ENCODE measurements at places on chromosomes 1 and 21.

DNA sequence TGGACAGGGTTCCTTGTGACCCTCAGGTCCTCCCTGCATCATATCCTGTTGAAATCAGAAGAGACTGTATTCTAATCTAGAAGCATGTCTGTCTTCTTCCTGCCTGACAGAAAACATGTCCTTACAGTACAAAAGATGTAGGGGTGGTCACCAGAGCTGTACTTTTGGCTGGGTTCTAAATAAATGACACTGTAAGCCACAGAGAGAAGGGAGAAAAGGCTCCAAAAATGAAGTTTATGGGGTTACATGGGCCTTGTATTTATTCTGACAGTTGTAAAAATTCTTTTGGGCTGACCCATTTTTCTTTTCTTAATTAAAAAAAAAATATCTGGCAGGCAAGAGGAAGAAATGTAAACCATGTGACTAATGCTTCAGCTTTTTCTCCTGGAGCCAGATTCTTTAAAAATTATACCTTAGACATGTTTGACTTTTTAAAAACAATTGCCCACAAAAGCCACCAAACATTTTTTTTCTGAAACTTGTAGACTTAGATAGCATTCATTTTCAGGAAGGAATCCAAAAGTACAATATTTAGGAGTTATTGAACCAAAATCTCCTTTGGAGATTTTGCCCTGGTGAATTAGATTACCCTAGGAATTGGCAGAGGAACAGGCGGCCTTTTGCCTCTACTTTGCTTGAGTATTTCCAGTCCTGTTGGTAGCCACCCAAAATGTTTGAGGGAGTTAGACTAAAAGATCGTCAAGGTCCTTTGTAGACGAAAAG is 17.1 kb downstream of the RGL1 start:
- DNase-seq = no peak

DNA sequence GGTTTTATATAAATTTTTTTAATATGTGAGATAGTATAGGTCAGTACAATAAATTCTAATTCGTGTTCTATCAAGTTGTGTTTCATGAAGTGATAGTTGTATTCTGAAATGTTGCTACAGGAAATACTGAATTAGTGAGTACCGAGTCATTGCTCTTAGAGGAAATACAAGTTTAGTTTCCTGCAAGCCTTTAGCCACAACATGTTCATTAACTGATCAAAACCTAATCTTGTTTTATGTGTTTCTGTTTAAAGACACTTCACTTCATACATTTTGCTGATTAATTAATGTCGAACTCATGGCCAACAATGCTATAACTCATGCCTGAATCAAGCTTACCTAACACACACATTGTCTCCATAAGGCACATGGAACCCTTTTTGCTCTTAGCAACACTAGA is 43.6 kb downstream of the LRRC7 start:
- no peak for DNase-seq

DNA sequence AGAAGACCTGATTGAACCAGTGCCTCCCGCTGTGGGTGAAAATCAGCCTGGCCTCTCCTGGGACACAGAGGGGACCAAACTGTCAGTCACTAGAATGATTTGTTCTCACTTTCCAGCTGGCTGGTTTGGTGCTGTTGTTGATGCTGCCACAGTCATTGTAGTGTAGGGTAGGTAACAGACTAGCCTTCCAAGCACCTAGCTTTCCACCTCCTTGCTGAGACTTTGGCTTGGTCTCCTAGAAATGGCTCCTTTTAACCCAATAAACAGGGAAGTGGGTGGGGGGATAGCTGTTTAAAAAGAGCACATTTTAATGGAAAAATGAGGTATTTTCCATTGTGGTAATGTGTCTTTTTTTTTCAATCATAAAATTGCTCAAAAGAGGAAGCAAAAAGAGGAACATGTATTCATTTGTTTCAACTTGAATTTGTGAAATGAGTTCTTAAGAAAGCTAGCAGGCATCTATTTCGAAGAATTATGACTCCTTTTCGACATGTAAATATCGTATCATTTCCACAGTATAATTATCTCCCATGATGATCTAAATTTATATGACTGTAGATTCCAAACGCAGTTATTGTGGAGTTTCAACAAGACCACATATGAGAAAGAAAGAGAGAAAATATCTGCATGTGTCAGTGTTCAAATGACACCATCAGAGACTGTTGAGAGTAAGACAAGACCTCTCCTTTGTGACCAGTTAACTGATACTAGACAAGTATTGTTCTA is 190.1 kb downstream of the HLX start:
- DNase-seq = no peak

GRCh38 chr1:234214911-234215892 is 158.1 kb upstream of the COA6 start:
- no peak for DNase-seq

GRCh38 chr1:9059891-9060744 is 9.3 kb downstream of the SLC2A5 start:
- no peak for DNase-seq

GRCh38 chr1:9894115-9894514 is 16.0 kb downstream of the CTNNBIP1 start:
- no peak for DNase-seq

DNA sequence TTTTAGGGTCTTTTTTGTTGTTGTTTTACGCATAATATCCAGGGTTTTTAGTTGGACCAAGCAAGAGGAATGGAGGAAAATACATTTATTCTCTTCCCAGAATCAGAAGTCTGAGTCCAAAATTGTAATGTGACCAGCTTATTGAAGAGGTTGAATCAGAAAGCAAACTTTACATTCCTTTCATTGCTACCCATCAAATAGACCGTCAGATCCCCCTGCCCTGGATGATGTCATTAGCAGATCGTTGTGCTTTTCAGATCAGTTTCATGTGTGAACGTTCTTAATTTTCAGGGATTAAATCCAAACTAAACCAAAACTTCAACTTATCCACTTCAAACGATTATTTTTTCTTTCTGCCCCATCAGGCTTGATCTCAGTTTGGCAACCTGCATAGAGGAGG is 85.7 kb upstream of the NGF start:
- DNase-seq = no peak

DNA sequence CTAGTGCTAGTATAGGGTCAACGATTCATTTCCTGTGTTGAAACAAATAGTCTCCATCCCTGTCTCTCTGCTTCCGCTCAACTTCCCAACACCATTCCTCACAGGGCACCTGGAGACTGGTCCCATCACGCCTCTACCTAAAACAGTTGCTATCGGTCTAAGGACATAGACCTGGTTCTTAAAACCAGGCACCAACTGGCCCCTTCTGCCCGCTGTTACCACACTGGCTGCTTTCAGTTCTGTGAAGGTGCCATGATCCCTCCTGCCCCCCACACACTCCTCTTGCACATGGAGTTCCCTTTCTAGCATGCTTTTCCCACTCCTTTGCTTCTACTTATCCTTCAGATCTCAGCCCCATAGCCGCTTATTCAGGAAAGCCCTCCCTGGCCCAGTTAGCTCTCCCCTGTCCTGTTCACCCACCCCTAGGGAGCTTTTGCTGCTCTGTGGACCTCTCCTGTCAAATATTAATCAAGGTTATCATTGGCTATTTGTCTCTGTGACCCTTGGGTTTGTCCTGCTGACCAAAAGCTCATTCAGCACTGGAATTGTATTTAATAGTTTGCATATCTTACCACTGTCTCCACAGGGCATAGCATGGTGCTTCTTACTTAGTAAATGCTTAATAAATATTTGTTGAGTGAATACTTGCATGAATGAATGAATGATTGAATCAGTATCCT is 11.9 kb upstream of the KPRP start:
- DNase-seq = no peak

DNA sequence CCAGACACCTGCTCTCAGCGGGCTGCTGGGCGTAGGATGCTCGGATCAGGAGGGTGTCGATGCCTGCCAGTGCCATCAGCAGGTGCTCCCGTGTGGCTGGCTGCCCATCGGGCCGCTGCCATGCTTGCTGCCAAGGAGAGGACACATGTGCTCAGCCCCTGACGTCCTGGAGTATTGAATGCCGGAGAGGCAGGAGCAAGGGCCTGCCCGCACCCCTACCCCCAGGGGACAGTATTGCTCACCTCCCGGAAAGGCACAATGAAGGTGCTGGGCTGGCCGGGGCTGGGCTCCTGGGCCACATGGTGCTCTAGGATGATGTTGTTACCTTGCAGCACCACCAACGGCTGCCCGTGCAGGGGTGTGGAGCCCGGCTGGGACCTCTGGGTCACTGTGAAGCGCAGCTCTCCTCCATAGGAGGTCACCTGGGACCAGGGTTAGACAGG is 61.5 kb downstream of the HSPG2 start:
- DNase-seq = no peak

- DNase-seq = no peak
These were observed 17.5 kb downstream of the RNF2 start for GRCh38 chr1:185062710-185063370.

- DNase-seq = no peak
These were observed 28.5 kb downstream of the SLAMF1 start for GRCh38 chr1:160618327-160618726.

- DNase-seq = no peak
These were observed 73.1 kb downstream of the TNFSF4 start for GRCh38 chr1:173134029-173134428.

DNA sequence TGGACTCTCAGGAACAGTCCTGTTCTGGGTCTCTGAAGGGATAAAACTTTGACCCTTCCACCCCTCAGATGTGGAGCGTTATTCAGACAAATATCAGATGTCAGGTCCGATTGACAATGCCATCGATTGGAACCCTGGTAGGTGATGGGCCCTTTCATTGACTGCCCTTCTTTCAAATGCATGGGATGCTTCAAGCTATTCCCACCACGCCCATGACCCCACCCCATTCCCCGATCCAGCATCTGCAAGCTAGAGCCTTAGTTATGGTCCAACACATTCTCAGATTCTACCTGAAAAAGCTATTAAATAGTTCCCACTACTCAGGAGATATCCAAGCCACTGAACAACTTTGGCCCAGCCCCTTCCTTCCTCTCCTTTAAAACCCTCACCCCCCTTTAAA is 12.5 kb downstream of the POLR3GL start:
- no peak for DNase-seq

DNA sequence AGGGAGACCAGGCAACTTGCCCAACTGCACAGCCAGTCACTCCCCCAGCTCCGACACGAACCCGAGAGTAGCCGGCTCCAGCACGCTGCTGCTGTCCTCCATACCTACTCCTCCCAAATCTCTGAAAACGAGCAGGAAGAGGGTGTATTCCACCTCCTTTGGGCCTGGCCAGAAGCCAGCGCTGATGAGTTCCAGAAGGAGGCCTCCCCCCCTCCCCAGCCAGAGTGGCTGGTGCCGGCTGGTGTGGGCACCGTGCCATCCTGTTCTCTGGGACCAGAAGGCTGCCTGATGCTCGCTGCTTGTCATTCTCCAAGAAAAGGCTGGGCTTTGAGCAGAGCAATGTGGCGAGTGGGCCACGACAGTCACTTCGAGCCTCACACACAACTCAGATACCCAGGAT is 22.2 kb downstream of the KCNN3 start:
- no peak for DNase-seq

DNA sequence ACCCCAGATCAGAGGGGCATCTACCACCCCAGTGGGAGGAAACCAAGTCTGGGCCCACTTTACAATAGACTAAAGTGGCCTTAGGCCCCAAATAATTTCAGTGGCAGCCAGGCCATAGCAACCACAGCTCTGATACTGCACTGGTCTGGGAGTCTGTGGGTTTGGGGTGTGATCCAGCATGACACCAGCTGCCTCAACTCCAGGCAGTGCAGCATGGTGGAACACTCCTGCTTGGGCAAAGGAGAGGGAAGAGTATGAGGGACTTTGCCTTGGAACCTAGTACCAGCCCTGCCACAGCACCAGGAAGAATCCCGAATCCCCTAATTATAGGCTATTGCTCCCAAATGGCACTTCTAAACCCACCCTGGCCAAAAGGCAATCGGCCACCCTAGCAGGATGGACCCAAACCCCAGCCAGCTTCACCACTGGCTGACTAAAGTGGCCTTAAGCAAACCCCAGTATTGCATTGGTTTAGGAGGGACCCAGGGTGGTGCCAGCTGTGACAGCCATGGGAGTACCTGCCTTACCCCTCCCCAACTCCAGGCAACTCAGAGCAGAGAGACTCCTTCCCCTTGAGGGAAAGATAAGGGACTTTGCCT is 47.1 kb downstream of the PACC1 start:
- DNase-seq = no peak

DNA sequence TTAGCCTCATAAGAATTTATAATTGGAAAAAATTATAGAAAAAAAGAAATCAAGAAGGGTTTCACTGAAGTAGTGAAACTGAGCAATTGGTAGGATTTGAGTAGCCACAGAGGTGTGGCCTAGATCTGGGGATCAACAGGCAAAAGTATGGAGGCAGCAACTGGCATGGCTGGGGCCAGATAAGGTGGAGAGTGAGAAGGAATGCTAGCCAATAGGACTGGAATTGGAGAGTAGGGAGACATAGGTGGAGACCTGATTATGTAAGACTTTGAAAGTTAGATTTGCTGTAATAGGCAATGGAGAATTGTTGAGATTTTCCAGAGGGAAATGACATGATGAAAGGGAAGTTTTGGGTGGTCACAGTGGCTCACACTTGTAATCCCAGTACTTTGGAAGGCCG is 24.6 kb upstream of the CGN start:
- DNase-seq = no peak

GRCh38 chr1:86582161-86582560 is 35.3 kb downstream of the CLCA4 start:
- DNase-seq = no peak

All from brain pericyte (primary cell).